ENCODE measurements at places on chromosomes 1 and 21. TPM values are rescaled to one million over a fixed set of nuclear protein-coding genes. Genes with fewer than 3 reads are reported as not detected.

DNA sequence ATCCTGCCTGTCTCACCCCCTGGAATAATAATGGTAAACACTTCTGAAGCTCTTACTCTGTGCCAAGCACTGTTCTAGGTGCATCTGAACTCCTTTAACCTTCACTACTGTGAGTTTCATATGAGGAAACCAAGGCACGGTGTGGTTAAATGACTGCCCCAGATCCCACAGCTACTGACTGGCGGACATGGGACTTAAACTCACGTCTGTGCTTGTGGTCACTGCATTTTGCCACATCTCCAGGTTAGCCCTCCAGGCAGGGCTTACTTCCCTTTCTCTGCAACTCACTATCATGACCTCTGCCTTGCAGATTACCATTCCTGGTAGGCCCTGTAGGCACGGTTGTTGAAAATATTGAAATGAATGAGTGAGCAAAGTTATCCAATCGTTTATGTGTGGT is 83.4 kb downstream of the ADSS2 start:
- DNase-seq = no peak

AMY2B gene
- 21.9 TPM for total RNA-seq

DNA sequence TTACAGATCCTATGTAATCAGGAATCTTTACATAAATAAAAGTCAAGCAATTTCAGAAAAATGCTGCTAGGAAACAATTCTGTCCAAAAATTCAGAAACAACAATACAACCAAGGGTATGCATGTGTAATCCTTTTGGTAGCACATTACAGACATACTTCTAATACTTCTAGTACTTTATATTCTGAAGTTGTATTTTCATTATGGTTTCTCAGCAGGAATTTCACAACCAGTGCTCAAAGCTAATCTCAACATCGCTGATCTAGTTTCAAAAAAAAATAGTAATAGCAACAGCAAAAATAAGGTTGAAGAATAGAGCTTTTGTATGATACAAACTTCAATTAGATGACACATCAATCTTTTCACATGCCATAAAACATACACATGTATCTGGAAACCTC is 545.2 kb downstream of the LTN1 start:
- DNase-seq = no peak

DNA sequence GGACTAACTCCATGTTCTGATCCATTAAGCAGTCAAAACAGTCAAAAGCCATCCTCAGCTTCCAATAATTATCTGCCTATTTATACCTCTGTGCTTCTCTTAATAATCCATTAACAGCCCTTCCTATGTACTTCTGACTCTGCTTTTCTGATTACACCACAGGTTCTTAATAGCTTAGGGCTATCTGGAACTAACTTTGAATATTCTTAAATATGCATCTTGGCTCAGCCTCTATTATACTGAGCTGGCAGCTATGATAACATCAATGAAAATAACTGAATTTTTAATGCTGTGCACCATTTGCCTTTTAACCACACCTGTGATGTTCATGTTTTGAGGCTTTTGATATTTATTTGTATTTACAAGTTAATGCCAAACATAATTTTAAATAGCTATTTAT is 175.9 kb downstream of the DPYD start:
- DNase-seq = no peak

CFAP74 gene
- total RNA-seq = not detected

OR2AK2 gene
- total RNA-seq = not detected

DNA sequence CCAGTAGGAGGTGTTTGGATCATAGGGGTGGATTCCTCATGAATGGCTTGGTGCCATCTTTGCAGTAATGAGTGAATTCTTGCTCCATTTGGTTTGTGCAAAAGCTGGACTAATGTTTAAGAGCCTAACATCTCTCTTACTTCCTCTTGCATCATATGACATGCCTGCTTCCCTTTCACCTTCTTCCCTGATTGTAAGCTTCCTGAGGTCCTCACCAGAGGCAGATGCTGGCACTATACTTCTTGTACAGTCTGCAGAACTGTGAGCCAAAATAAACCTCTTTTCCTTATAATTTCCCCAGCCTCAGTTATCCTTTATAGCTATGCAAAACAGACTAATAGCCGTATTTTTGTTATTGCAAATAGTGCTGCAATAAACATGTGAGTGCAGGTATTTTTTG is 8.1 kb downstream of the PRSS38 start:
- DNase-seq = no peak

DNA sequence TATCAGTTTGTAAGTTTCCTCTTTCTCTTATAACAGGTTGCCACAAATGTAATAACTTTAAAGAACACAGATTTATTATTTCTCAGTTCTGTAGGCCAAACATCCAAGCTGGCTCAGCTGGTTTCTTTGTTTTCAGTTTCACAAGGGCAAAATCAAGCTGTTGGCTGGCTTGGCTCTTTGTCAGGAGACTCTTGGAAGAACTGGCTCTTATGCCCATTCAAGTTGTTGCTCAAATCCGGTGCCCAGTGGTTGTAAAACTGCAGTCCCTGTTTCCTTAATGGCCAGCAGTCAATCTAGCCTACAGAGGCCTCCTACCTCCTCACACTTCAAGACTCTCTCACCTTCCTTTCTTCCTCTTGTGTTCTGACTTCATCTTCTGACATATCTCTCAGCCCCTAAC is 1171.0 kb downstream of the MRPL39 start:
- no peak for DNase-seq
